CD4-positive, alpha-beta T cell treated with Interleukin-12 subunit alpha and Interleukin-12 subunit beta, for 1 hour (primary cell): ENCODE measurements at places on chromosomes 11 and 22.

DNA sequence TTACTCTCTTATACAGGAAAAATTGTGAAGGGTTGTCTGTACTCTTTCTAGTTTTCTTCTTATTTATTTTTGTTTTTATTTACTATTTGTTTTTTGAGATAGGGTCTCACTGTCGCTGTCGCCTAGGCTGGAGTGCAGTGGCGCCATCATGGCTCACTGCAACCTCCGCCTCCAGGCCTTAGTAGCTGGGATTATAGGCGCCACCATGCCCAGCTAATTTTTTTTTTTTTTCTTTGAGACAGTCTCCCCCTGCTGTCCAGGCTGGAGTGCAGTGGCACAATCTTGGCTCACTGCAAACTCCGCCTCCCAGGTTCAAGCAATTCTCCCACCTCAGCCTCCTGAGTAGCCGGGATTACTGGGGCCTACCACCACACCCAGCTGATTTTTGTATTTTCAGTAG, 18.4 kb downstream of the CUL5 start:
- DNase-seq: no peak

GRCh38 chr11:69661413-69661715, 13.8 kb downstream of the LTO1 start:
- no peak for DNase-seq

DNA sequence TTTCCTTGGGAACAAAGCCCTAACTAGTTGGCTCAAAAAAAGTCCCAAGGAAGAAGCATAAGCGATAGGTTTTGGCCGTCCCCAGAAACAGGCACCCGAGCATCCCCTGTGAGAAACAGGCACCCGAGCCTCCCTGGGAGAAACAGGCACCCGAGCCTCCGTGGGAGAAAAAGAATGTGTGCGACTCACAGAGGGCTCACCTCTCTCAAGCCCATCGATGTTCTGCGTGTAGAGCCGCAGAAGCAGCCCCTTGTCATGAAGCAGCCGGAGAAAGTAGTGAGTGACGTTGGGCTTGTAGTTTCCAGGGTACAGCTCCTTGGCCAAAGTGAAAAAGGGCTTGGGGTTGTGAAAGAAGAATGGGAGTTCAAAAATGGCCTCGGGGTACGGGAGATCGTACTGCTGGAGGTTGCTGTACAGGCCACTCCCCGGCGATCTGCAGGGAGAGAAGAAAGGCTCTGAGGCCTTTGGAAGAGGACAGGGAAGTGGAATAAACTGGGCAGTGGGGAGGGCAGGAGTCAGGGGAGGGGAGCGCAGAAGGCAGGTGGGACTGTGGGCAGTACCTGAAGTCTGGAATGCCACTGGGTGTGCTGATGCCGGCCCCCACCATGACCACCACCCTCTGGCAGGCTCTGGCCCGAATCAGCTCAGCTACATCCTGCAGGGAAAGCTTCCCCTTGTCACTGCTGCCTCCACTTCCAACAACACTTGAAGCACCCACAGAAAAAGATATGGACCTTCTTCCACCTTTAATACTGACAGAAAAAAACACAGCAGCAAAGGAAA, 3.2 kb downstream of the SIRT3 start:
- no peak for DNase-seq

- no peak for DNase-seq
Observed at GRCh38 chr22:25775531-25775930, 33.5 kb downstream of the MYO18B start.

DNA sequence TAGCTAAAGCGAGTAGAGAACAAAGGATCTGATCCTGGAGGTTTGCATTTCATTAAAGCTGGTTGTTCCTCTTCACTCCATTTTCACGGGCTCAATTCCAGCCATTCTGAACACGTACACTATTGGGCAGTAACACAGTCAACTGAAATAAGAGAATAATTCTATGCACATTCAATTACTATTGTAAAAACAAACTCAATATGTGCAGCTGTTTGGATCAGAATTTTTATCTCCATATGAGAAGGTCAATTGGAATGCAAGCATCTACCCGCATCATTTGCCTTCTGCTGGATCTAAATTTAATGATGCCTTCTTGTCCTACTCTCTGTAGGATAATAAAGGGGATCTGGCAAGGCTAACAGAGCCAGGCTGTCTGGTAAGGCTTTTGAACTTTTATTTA, 562.8 kb upstream of the CCDC179 start:
- no peak for DNase-seq

DNA sequence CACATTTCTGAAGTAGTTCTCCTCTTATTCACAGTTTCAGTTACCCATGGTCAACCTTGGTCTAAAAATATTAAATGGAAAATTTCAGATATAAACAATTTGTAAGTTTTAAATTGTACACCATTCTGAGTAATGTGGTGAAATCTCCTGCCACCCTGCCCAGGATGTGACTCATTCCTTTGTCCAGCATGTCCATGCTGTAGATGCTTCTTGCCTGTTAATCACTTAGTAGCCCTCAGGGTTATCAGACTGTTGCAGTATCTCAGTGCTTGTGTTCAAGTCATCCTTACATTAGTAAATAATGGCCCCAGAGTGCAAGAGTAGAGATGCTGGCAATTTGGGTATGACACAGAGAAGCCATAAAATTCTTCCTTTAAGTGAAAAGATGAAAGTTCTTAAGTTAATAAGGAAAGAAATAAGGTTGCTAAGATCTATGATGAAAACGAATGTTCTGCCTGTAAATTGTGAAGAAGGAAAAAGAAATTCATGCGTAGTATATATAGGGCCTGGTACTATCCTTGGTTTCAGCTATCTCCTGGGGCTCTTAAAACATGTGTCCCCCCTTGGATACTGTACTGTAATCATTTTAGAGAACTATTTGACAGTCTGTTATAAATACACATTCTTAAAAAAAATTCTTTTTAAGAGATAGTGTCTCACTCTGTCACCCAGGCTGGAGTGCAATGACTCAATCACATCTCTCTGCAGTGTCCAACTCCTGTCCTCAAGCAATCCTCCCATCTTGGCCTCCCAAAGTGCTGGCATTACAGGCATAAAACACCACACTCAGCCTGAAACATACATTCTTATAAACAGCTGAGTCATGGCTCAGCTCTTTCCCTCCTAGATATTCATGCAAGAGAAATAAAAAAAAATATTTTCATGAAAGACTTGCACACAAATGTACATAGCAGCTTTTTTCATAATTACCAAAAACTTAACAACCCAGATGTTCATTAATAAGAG, 31.3 kb downstream of the MTNR1B start:
- DNase-seq: no peak
